Left renal cortex interstitium (tissue), 4 donors: ENCODE measurements at places on chromosomes 7 and 10.

GRCh38 chr7:121301446-121302213 is 27.2 kb upstream of the WNT16 start:
- DNase-seq: no peak

- no peak for DNase-seq
Measured at GRCh38 chr10:127850944-127851343, 41.8 kb downstream of the CLRN3 start.

DNA sequence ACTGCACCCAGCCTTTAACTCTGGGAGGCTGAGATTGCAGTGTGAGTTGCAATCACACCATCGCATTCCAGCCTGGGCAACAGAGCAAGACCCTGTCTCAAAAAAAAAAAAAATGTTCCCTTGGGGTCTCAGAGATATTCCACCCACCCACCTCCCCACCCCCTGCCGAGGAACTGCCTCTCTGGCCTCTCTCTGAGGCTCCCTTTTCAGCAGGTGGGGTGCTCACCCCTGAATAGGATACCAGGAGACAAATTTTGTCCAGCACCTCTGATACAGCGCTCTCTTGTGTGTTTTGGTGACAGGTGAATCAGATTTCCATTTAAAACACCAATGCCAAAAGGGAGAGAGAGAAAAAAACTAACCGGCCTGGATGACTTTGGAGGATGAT is 92.6 kb upstream of the KIF5B start:
- no peak for DNase-seq

- no peak for DNase-seq
Measured at GRCh38 chr10:118944959-118945633, 84.4 kb upstream of the NANOS1 start.

DNA sequence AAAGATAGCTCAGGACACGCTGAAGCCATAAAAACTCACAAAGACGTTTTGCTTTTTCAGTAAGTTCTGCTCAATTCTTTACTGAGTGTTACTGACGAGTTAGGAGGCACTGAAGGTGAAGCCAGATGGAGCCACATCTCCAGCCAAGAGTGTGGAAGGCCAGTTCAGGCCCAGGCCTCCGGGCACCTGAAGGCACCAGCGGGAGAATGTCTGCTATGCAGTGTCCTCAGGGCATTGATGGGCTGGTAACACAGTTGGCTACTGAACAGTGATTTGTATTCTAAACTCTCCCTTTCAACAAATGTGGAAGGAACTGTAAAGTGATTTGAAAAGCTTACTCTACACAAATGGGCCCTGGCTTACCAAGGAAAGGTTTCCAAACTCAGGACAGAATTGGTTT is 64.8 kb upstream of the SVIL start:
- DNase-seq: no peak
